ENCODE measurements at places on chromosomes 6 and 20.

GRCh38 chr20:18440403-18440802, 26.4 kb downstream of the DZANK1 start:
- DNase-seq = no peak

DNA sequence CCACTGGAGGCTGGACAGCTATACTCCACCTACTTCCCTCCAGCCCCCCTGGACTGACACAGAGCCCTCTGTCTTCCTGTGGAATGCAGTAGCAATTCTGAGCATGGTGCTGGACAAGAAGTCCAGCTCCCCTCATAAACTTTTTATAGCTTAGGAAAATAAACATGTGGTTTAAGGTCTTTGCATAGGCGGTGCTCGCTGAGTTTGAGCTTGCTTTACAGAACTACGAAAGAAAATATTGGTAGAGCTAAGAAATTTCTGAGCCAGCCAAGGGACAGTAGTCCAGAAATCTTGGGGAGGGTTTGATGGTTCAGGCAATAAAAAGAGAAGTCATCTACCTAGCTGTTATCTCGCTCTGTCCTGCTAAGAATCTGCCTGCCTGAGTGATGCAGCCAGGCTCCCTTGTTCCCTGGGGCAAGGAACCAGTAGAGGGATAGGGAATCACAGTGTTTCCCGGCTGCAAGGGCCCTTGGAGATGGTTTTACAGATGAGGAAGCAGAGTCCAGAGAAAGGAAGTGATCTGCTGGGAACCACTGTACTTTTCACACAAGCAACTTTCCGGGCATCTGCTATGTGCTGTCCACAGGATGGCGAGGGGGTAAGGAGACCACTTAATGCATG, 343.4 kb downstream of the CDC5L start:
- peak; percentile 37 for DNase-seq

GRCh38 chr6:140915103-140915502, 1217.6 kb upstream of the GJE1 start:
- no peak for DNase-seq

DNA sequence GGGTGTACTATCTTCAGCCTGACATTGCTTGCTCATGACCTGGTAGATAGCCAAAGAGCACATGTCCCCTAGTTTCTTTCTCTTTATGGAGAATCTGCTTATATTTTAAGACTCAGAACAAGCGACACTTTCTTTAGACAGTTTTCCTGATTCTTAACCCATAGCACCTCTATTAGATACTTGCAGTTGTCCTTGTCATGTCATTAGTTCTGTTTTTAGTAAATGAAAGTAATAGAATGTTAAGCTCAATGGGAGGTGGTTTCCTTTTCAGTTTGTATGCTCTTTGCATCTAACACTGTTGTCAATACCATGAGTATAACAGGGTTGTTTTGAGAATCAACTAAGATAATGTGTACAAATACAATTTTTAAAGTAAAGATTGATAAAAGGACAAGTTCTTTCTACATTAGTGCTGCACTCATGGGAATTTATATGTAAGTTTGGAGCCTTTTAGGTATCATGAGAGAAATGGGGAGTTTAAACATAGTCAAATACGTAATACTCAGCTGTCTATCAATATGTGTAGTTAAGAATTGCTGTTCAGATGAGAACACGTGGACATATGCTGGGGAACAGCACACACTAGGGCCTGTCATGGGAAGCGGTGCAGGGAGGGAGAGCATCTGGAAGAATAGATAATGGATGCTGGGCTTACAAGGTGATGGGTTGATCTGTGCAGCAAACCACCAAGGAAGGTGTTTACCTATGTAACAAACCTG, 124.3 kb downstream of the GRM1 start:
- DNase-seq = no peak

DNA sequence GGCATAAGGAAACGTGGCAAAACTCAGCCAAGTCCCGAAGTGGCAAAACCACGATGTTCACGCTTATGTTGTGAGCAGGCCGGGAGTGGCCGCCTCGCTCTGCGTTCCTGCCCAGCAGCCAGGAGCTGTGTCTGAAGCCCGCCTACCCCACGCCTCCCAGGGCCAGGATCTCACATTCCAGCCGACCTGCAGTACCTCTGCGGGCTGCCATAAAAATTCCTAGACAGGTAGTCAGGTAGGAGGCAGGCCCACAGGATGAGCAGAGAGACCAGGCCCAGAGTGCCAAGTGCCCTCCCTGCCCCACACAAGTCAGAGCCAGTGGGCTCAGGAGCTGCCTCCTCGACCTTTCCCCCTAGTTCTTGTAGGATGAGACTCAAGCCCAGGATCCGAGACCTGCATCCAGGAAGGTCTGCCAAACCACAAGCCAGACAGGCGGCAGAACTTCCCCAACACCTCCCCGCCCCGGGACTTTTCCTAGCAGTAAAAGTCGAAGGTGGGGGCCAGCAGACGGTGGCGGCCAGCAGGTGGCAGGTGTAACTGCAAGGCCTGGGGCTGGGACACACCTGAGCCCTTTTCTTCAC, 16.7 kb downstream of the PMEPA1 start:
- no peak for DNase-seq

DNA sequence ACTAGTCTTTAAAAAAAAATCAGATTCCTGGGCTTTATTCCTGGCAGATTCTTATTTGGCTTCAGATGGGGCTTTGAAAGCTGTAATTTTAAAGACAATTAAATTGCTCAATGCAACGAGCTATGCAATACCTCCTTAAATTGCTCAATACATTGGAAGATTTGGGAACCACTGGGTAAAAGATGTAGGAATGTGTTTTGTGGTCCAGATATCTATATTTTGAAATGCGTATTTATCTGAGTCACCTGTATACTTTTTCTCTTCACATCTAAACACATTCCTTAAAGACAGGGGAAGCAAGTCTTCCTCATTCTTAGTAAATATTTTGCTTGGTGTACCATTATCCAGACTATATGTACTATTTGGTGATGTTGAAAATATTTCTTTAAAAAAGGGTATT, 29.6 kb upstream of the MAP7 start:
- no peak for DNase-seq

- no peak for DNase-seq
These were observed 57.0 kb downstream of the FAM50B start for GRCh38 chr6:3905945-3906845.

- no peak for DNase-seq
These were observed 52.5 kb downstream of the ALDH5A1 start for GRCh38 chr6:24547243-24547642.

GRCh38 chr6:30940361-30940986, at the start of gene MUCL3:
MUCL3 (plus strand) TSS chr6:30940973; CDS start chr6:30941000, 27 bp downstream.
- no peak for DNase-seq

DNA sequence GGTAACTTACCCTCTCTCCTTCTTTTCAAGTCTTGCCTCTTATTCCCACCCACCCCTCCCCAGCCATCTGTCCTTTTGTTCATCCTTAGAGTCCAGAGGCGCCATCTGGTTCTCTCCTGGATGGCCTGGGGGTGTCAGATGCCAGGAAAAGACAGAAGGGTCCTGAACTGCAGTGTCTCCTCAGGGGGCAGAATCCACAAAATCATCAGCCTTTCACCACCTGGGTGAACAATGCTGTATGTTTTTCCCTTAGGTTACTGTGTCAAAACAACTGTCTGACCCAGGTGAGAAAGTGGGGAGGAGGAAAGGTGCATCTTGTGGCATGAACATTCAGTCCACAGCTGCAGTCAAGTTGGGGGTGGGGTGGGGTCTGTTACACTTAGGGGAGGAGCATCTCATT, 47.9 kb upstream of the FYN start:
- no peak for DNase-seq

GRCh38 chr20:38601216-38602184, at the start of gene ARHGAP40:
ARHGAP40 (plus strand) TSS chr20:38601809.
- no peak for DNase-seq

DNA sequence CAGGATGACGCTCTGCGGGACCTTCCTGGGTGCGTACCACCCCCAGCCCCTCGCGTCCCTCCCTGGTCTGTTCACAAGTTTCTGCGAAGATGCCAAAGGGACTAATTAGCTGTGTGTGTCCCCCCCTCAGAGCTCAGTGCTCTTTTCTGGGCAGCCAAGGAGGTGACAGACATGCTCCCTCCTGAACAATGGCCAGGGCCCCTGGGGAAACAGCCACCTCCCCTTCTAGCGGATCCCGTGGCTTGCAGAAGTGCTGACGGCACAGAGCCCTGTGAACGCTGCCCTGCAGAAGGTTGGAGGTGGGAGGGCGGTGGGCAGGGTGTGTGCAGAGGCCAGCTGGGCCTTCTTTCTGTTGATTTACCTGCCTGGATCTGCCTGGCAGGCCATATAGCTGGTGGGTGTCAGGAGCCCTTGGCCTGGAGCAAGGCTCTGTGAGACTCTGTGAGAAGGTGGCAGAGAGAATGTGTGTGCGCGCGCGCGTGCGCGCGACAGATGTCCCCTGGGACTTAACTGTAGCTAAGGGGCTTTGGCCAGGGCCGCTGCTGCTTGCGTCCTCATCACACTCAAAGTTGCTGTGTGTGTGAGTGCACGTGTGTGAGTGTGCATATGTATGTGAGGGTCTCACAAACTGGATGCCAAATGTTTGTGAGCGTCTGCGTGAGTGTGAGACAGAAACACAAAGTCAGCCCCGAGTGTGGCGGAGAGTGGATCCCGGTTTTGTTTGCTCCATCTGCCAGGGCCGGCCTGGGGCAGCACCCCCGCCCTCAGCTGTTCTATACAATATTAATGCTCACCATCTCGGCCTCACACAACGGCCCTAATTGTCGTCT, 3.5 kb upstream of the MYT1 start:
- DNase-seq = no peak

- DNase-seq = no peak
These were observed at the start of gene CAP2 for GRCh38 chr6:17392978-17393891. CAP2 (plus strand) TSS chr6:17393595; CDS start chr6:17421556, 27,961 bp downstream.

DNA sequence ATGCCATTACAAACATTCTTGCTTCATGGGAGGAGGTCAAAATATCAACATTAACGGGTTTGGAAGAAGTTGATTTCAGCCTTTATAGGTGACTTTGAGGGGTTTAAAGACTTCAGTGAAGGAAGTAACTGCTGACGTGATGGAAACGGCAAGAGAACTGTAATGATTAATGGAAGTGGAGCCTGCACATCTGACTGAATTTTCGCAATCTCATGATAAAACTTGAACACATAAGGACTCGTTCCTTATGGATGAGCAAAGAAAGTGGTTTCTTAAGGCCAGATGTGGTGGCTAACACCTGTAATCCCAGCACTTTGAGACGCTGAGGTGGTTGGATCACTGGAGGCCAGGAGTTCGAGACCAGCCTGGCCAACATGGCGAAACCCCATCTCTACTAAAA, 226.1 kb downstream of the BCAS1 start:
- DNase-seq = no peak

- DNase-seq = no peak
These were observed 140.6 kb downstream of the TMEM242 start for GRCh38 chr6:157182503-157183264.

- no peak for DNase-seq
These were observed 2.7 kb upstream of the DLL1 start for GRCh38 chr6:170293341-170294231.

- no peak for DNase-seq
These were observed 62.4 kb downstream of the JAG1 start for GRCh38 chr20:10611357-10611756.

DNA sequence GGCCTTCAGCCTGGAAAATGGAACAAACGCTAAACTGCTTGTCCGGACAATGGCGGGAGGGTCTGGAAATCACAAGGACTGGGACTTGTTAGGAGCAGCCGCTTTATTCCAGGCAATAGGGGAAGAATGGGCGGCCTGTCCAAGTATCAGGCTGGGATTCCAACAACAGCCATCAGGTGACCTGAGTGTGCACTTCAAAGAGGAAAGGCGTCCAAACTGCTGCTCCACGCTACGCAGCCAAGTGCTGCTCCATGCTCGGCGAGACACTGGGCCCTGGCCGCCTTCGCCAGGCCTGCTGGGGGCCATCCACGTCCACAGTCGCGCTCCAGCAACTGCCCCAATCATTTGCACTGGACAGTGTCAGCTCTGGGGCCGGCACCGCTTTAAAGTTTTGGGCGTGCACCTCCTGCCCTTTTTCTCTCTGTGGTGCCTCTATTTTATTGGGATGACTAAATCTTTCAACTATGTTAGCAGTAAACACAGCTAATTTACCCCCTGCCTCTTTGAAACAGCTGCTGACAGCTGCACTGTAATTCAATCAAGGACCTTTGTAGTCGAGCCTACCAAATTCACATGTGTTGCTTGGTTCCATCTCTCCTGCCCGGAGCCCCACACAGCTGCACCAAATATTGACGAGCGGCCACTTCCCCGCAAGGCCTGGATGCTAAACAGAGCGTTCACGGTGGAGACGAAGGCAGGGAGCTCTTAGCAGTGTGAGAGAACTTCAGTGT, 98.3 kb downstream of the BMP7 start:
- peak; percentile 67 for DNase-seq

DNA sequence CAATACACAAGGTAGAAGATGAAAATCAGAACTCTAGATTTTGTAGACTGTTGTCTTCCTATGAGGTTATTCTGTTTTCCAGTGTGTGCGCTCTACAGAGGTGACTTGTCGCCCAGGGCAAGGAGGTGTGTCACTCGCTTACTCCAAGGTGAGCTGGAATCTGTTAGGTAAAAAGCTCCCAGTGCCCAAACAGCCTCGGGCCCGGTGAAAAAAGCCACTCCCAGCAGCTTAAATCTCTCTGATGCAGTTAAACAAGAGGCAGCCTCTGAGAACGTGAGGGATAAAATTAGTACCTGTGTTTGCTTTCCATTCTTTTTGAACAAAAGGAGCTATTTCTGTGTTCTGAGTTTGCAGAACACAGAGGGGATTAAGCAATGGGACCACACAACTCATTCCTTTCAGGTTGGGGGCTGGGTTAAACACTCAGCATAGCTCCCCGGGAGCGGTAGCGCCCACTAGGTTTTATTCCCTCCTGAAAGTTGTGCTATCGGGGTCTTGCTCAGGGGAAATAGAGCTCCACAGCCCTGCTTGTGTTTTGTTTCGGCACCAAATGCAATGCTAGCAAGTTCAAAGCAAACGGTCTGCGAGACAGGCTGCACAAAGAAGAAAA, 181.2 kb downstream of the FOXA2 start:
- no peak for DNase-seq

- peak; percentile 62 for DNase-seq
These were observed 62.2 kb downstream of the ARFGEF2 start for GRCh38 chr20:48983423-48984400.

DNA sequence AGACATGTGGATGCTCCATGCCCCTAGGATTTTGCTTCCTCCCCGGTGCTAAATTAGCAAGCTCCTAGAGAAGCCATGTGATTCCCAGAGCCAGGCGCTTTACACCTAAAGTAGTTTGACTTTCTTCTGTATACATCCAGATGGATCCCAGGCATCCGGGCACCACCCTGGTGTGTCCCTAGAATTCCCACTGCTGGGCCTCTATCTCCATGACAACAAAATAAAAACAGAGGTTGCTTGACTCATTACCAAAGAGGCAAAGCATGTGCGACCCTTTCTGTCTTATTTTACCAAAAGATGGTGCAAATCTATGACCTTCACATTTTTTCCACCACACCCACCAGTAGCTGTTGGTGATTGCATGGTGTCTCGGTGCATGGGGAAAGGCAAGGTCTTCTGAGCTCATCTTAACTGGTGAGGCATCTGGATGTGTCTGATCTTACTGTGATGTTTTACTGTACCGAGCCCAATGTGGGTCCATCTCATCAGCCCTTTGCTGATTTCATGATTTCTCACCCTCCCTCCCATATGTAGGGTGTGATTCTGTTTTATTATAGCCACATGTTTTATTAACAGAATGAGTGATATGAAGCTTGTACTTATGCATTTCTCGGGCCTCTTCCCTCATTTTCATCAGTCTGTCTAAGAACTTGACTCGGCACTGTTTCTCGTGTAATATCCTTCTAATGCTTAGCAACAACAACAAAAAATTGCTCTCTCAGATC, 27.4 kb upstream of the VAPB start:
- peak; percentile 77 for DNase-seq

- no peak for DNase-seq
These were observed 427 bp upstream of the NFKBIE start for GRCh38 chr6:44265722-44266233.

- no peak for DNase-seq
These were observed 502.4 kb upstream of the PTCHD4 start for GRCh38 chr6:48613231-48613949.
